ENCODE measurements at places on chromosomes 1 and 21. TPM values are rescaled to one million over a fixed set of nuclear protein-coding genes. Genes with fewer than 3 reads are reported as not detected.

GRCh38 chr1:167504467-167504827 is 13.9 kb downstream of the CD247 start:
- DNase-seq, result no peak

DNA sequence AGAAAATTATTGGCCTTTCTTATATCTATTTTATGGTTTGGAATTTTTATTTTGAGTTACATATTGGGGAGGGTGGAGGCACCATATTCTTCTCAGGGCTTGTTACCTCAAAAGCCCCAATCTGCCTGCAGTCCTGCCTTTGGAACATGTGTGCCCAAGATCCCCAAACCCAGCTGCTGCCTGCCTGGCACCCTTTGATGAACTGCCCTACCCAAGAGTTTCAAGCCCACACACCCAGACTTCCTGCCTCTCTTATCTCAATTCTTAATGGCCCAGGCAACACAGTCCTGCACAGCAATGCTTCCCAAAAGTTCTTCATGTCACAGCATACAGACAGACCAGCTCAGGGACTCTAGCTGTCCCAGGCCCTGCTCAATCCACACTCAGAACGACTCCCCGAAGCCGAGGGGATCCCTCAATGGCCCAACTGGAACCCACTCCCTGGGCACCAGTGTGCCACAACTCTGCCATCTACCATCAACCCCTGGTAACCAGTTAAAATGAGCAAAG is 19.2 kb downstream of the OLFML2B start:
- DNase-seq, result no peak

DNA sequence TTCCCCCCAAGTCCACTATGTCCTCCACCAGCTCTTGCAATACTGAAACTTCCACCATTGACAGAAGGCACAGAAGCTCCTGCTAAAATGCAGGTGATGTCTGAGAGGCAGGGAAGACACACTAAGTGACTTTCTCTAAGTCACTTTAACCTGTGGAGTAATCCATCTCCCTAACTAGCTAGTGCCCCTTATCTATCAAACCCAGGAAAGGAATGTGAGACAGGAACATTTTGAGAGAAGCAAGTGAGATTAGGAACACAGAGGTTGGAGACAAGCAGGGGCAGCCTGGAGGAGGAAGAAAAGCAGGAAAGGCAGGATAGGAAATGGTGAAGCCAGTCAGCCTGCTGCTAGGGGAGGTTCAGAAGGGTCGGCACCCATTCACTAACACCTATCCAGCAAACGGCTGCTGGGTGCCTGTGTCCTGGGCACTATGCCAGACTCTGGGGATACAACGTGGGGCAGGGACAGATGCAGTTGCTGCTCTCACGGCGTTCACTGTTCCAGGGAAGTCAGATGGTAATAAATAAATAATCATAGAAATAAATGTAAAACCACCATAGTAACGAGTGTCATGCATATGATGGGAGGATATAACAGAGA is 7.0 kb downstream of the GPA33 start:
- no peak for DNase-seq

DNA sequence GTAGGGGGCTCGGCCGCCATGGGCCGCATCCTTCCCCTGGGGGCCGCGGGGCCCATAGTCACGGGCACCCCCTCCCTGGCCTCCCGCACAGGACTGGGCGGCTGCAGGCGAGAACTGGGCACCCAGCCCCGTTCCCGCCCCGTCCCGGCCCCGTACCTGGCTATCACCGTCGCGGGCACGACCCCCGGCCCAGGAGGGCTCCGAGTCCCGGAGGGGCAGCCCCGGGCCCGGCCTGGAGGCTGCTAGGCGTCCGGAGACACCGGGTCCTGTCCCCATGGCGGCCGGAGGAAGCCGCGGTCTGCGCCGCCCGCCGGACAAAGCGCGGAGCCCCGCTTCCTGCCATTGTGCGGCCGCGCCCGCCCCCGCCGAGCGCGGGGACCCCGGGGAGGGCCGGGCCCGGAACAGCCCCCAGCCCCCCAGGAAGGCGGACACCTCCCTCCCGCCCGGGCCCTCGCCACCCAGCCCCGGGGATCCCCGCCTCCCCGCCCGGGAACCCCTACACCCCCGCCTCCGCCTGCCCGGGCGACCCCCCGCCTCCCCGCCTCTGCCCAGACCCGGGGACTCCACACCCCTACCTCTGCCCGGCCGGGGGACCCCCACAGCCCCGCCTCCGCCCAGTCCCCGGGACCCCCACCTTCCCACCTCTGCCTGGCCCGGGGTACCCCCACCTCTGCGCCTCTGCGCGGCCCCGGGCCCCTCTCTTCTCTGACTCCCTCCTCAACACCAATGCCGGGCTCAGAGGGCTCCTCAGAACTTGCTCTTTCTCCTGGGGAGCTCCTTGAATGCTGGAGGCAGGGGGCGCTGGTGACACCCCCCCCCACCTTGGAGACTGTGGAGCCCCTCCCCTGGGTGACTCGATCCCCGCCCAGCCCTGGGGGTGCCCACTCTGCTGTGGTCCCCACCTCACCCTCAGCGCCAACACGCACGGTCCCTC is 6.0 kb downstream of the PLEKHG5 start:
- no peak for DNase-seq

GRCh38 chr1:3029991-3030662 is 8.9 kb downstream of the ACTRT2 start:
- no peak for DNase-seq

DNA sequence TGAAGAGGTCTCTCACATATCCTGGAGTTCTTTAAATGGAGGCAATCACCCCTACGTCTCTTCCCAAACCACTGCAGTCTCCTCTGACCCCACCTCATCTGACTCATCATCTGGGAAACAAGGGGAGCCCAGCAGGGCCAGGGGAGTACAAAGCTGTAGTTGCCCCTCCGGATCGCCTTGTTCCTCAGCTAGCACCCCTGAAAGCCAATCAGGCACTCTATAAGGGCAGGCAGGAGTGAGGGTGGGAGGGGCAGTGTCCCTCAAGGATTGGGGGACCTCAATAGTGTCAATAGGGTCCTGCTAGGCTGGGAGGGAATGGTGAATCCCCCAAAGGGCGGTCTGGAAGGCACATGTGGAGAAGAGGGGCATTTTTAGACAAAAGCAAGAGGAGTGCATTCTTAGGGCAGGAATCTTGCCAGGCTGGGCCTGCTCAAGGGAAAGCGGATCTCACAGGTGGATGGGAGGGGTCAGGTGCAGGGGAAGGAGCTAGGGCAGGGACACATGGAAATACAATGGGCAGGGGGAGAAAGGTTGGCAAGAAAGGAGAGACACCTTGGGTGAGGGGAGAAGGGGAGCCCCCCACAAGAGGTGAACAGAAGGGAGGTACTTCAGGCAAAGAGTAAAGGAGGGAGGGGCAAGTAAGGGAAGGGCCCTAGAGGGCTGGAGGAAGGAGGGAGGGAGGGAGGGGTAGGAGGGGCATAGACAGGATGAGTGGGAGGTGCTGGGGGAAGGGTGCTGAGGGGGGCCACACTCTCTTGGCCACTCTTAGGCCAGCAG is 5.8 kb downstream of the SHISA4 start:
- DNase-seq, result no peak

The SAMD11 gene
- total RNA-seq, result 6.4 TPM

The KRTAP19-1 gene
- not detected for total RNA-seq

The HORMAD1 gene
- 3.8 TPM for total RNA-seq
